Activated naive CD4-positive, alpha-beta T cell treated with anti-CD3 and anti-CD28 coated beads, Interleukin-2, amount 50 U/mL, for 16 hours (primary cell): ENCODE measurements at places on chromosomes 6 and 20.

GRCh38 chr6:157302736-157303135, 20.6 kb downstream of the TMEM242 start:
- no peak for DNase-seq

DNA sequence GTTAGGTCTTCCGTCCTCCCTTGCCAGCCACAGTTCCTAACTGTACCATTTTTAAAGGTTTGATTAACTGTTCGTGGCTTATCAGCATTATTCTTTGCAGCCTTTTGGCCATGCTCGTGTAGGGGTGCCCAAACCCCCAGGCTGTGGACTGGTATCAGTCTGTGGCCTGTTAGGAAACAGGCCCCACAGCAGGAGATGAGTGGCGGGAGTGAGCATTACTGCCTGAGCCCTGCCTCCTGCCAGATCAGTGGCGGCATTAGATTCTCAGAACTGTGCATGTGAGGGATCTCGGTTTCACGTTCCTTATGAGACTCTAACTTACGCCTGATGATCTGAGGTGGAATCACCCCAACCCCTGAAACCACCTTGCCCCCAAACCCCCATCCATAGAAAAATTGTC, 79.3 kb downstream of the TBC1D7 start:
- DNase-seq: no peak

DNA sequence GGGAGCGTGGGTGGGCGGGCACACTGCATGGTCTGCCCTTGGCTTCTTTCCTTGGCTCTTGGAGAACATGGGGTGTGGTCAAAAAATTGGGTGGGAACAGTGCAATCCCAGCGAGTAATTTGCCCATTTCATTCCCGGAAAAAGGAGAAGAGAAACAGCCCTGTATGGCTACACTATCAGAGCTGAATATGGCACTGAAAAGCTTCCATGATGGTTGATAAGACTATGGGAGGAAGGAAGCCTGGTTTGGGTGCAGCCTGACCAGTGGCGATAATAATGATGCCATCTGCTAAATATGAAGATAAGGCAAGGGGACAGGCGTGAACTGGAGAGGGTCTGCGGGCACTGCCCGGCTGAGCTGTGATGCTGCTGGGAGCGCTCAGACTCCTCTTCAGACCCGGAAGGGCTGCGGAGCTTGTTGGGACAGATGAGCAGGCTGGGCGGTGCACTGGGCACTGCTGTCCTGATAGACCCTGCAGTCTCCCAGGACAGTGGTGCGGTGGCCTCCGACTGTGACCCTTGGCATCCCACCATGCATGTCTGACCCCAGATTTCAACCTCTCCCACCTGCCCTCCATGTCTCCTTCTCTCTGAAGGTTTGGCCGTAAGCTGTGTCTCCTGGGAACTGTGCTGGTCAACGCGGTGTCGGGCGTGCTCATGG, 10.2 kb downstream of the SLC22A1 start:
- no peak for DNase-seq

DNA sequence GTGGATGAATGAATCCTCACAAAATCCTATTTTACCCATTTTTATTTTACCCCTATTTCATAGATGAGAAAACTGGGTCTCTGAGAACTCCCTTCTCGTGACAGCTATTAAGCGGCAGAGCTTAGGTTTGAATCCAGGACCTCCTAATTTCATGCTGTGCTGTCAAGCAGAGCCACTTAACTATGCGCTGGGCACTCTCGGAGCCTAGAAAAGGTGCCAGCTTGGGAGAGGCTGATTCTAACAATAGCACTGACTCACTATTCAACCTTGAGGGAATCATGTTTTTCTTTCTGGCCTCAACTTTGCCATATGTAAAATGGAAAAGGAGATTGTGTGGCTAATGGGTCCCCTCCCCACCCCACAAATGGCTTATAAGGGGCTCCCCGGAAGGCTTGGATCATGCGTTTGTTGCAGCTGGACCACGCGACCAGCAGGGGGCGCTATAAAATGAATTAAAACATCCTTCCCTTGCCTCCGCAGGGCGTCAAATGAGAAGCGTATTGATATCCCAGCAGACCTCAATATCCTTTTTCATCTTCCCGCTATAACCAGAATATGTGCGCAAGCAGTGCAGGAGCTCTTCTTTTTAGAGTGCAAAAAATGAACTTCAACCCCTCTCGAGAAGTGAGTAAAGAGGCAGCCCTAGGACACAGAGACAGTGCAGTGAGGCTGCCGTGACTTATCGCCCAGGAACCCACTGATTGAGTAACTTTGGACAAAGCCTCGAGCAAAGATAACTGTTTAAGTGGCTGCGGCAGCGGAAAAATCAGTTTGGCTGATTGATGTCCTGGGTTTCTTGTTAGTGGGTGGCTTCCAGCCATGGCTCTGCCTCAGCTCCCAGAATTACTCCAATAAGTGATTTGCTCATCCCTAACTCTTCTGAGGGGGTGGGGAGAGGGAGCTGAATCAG, 12.8 kb upstream of the PDYN start:
- DNase-seq: no peak

DNA sequence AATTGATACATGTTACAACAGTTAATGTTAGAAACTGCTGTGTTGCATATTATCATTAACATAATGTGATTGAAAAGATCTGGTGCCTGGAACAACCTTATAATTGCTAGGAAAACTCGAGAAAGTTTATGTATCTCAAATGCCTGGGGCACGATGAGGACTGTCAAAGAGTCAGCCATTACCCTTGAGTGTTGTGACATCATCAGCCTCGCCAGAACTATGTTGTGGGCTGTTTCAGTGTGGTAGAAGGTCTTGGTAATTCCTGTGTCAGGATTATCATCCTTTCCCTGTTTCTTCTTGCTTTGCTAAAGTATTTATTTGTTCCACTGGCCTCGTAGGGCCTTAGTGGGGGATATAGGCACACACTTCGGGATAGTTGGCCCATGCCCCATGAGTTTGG, 185.1 kb downstream of the DTNBP1 start:
- no peak for DNase-seq
